RWPE1 (cell line): ENCODE measurements at places on chromosomes 7 and 10.

- DNase-seq = peak; percentile 30
These were observed 89.2 kb downstream of the ADCY1 start for GRCh38 chr7:45663167-45663921.

DNA sequence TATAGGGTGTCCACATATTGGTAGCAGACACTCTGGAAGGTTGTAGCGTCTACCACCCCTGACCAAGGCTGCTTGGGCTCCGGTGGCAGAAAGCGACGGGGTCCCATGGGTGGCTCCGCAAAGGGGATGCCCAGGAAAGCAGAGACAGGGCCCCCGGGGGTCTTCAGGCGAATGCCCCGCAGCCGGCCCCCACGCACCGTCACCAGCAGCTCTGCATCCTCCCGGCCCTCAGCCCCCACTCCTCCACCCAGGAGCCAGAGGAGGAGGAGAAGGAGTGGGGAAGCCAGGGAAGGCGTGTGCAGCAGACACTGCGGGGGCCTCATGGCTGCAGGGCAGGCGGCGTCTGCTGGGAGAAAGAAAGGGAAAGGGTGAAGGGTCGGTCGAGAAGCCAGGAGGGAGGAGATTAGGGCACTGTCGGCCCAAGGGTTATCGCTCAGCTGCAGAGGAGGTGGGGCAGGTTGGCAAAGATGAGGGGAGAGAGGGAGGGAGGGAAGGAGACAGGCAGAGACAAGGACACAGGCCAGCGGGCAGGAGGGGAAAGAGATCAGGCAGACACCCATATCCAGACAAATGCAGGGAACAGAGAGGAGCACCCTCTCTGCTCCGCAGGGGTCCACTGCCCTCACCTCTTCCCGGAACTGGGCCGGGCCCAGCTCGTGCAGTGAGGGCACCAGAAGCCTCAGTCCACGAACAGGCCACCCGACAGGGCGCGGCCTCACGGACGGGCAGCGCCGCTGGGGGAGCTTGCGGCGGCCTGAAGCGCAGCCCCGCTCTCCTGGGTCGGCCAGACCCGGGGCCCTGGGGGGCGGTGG, 1.6 kb downstream of the ACHE start:
- DNase-seq = no peak

DNA sequence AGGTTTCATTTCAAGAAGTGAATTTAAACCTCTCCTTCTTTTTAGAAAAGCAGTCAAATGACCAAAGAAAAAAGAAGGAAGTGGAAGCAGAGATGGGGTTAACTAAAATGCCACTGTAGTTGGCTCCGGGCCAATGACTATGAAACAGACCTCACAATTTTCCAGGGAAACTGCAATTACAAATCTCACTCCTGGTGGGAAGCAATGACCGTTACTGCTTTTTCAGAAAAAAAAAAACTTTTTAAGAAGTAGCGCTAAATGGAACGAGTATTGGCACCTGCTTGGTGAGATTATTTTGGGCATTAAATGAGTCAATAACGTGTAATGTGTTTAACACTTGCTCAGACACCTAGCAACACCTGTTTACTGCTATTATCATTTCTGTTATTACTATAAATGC, 1.2 kb downstream of the SFRP4 start:
- no peak for DNase-seq

- no peak for DNase-seq
These were observed 299.5 kb downstream of the ELMO1 start for GRCh38 chr7:37149051-37149772.

DNA sequence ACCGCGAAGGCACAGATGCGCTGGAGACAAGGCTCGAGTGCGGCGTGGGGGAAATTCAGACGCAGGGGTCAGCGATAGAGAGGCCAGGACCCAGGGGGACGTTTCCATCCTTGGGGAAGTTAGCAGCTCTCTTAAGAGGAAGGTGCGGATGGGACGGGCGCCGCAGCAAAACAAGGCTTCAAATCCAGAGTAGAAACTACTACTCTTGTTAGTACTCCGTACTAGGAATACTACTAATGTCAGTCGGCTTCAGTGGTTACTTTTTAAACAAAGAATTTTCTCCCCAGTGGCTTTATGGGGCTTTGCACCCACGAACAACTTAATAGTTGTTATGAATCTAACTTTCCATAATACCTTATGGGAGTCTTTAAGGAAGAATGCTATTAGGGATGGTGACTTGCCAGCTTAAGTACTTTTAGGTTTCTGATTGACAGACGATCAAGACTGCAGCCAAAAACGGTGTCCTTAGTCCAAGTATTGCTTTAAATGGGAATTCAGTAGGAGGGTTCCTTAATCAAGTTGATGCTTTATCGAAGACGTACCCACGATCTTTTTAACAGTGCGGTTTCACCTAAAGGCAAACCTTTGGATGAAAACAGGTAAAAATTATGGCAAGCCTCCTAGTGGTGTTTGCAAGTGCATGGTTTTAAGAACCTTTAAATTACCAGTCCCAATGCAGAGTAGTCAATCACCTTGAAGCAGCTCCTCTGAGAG, 812 bp upstream of the IDE start:
- DNase-seq = peak; percentile 59

DNA sequence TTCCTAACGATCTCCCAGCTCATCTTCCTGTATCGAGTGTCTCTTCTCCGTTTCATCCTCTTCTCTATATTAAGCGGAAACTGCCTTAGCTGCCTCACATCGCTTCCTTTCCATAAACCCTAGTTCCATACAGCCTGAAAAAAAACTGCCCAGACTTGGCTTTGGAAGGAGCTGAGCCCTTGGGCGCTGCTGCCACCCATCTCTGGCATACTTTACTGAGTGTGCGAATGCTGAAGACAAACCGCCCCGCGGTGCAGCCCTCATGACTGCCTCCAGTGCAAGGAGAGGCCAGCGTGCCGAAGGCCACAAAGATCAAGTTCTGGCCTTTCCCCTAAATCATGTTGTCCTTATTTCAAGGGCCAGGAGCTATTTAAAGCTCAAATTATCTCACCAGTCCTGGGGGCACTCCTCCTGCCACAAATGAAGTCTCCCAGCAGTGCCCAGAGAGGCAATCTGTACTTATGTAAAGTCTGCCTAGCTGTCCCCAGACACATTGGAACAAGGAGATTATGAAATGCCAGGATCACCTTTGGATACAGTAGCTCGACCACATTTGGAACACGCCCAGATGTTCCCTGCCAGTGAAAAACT, 25.2 kb downstream of the YWHAG start:
- no peak for DNase-seq

DNA sequence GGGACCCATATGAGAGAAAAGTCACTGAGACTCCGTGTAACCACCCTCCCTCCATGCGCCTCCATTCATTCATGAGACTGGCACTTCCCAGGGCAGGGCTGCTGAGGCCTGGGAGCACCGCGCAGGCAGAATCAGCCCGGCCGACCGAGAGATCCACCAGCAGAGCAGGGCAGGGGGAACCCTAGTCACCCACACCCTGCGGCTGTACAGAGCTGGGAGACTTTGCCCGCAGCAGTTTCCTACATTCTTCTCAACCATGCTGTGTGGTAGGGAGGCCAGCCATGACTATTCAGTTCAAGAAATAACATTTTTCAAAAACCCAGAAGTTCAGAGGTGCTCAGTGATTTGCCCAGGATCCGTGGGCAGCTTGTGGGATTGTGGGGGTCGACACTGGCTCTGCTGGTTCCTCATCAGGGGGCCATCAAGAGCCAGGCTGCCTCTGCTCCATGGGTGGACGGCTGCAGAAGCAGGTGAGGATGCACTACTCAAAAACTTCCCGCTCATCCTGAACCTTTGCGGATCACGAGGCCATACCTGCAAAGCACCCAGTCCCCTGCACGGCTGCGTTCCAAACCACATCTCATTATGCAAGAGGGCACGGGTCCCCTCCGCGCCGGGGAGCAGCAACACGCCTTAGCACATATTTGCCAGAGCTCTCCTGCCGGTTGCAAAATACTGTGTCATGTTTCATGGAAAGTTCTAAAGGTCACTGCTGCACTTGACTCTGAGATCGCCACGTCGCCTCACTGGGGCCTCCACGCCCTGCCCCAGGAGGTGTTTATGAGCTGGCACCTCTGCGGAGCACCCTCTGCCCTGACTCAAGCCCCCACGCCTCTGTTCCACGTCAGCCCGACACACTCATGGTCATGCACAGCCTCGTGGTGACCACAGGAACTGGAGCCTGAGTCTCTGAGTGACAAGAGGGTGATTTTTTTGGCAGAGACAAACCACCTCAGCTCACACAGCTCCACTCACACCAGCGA, 132.0 kb downstream of the PRKAG2 start:
- peak; percentile 51 for DNase-seq
